Transverse colon (tissue), 4 donors: ENCODE measurements at places on chromosomes 4 and X. TPM values are rescaled to one million over a fixed set of nuclear protein-coding genes. Genes with fewer than 3 reads are reported as not detected.

RTL5 gene
- 1.3 TPM for total RNA-seq

SPANXN2 gene
- total RNA-seq: not detected

MAB21L2 gene
- 106 TPM for total RNA-seq

SLC10A4 gene
- total RNA-seq: 1.2 TPM

FAM114A1 gene
- 116 TPM for total RNA-seq

PHEX gene
- 0.14 TPM for total RNA-seq

AMBN gene
- total RNA-seq: not detected

CLDN34 gene
- not detected for total RNA-seq

GSTCD gene
- 11.1 TPM for total RNA-seq

GAGE12G gene
- not detected for total RNA-seq

CSAG2 gene
- total RNA-seq: not detected

SPINK2 gene
- not detected for total RNA-seq

- H3K27me3 ChIP-seq: no peaks in the 10 kb centered on the region
- no peaks in the 10 kb centered on the region for H3K36me3 ChIP-seq
- H3K4me3 ChIP-seq: no peak overlapping the region
Measured at GRCh38 chr4:15526924-15527592, 57.4 kb downstream of the CC2D2A start.

DNA sequence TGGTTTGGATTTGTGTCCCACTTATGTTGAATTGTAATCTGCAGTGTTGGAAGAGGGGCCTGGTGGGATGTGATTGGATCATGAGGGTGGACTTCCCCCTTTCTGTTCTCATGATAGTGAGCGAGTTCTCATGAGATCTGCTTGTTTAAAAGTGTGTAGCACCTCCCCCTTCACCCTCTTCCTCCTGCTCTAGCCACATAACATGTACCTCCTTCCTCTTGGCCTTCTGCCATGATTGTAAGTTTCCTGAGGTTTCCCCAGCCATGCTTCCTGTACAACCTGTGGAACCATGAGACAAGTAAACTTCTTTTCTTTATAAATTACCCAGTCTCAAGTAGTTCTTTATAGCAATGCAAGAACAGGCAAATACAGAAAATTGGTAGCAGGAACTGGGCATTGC lies 138.7 kb downstream of the INPP4B start:
- H3K27me3 ChIP-seq: no peaks in the 10 kb centered on the region
- no peak overlapping the region for H3K4me3 ChIP-seq
- H3K27ac ChIP-seq: no peak overlapping the region
- DNase-seq: no peak
- no peaks in the 10 kb centered on the region for H3K36me3 ChIP-seq
- H3K4me1 ChIP-seq: no peaks in the 10 kb centered on the region

GRCh38 chr4:81648576-81649275 lies 177.0 kb upstream of the RASGEF1B start:
- H3K4me3 ChIP-seq: no peak overlapping the region
- peak; percentile 15 for DNase-seq
- H3K36me3 ChIP-seq: no peaks in the 10 kb centered on the region
- H3K27ac ChIP-seq: no peak overlapping the region

- H3K27ac ChIP-seq: no peak overlapping the region
- H3K4me3 ChIP-seq: no peak overlapping the region
- H3K4me1 ChIP-seq: no peaks in the 10 kb centered on the region
- no peak for DNase-seq
- no peaks in the 10 kb centered on the region for H3K36me3 ChIP-seq
Measured at GRCh38 chr4:123386609-123387008, 10.0 kb upstream of the SPRY1 start.

GRCh38 chr4:121669163-121669550 lies 27.6 kb downstream of the ANXA5 start:
- H3K36me3 ChIP-seq: no peaks in the 10 kb centered on the region
- H3K4me3 ChIP-seq: no peak overlapping the region
- no peak for DNase-seq
- no peaks in the 10 kb centered on the region for H3K27me3 ChIP-seq

- H3K4me1 ChIP-seq: no peaks in the 10 kb centered on the region
- no peak overlapping the region for H3K4me3 ChIP-seq
- no peaks in the 10 kb centered on the region for H3K36me3 ChIP-seq
- DNase-seq: peak; percentile 73
- H3K27me3 ChIP-seq: no peaks in the 10 kb centered on the region
- no peak overlapping the region for H3K27ac ChIP-seq
Measured at GRCh38 chr4:81069706-81070331, 39.3 kb downstream of the BMP3 start.

DNA sequence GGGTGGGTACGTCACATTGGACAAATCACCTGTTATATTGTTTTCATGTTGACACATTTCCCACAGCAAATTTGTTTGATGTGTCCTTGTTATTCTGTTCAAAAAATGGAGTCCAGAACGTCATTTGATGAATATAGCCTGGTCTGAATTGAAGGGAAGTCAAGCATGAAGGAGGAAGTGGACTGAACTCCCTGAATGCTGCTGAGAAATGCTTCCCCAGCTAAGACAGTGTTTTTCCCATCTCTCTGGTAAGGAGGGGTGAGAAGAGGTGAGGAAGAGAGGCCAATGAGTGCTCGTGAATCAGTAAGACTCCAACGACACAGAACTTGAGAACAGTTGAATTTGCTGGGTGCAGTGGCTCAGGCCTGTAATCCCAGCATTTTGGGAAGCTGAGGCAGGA lies 127.4 kb downstream of the RBM47 start:
- no peaks in the 10 kb centered on the region for H3K27me3 ChIP-seq
- H3K4me1 ChIP-seq: peaks cover 47% of the 10 kb centered on the region
- H3K27ac ChIP-seq: no peak overlapping the region

DNA sequence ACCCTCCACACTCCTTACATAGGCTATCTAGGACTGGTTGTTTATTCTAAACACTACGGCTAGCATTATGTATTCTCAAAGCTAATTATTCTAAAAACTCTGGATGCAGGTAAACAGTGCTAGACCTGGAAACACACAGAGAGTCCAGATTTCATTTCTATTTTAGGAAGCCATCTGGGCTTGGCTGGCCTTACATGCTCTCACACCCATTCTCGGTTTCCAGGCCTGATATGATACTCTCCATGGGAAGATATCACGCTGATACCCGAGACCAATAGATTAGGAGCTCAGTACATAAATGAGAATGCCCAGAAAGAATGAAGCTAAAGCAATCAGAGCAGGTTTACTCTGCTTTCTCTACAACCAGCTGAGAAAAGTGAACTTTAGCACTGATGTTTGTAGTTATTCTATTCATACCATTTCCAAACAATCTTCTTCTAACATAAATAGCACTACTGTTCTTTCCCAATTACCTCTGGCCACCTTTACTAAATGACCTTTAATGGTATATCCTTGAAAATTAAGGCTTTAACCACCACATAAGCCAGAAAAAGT lies 973.3 kb downstream of the PCDH18 start:
- no peaks in the 10 kb centered on the region for H3K27me3 ChIP-seq
- no peak for DNase-seq

DNA sequence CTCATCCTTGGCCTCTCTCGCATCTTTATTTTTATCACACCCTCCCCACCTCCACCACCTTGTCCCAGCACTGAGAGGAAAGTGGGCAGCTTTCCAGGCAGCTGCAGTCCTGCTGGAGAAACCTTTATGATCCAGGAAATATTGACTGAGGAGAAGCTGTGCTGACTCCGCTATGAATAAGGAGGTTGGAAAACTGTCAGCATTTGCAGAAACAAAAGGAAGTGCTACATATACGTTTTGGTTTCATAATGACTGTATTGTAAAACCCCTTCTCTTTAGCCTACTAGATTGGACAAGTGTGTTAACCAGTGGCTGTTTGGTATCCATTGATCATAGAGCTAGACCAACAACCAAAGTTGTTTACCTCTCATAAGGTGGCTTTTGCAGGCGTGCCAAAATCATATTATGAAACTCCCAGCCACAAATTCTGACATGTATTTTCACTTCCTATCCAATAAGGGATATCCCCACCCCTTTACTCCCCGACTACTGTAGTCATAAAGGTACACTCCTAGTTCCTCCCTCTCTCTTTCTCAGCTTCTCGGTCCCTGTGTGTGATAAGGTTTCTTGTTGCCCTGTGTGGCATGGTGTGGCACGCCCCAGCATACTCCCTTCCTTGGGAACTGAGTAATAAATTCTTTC lies 88.4 kb downstream of the GPR143 start:
- DNase-seq: peak; percentile 59
- H3K27ac ChIP-seq: peak overlapping the region; percentile 69
- no peak overlapping the region for H3K4me3 ChIP-seq
- no peaks in the 10 kb centered on the region for H3K4me1 ChIP-seq
- H3K36me3 ChIP-seq: no peaks in the 10 kb centered on the region

DNA sequence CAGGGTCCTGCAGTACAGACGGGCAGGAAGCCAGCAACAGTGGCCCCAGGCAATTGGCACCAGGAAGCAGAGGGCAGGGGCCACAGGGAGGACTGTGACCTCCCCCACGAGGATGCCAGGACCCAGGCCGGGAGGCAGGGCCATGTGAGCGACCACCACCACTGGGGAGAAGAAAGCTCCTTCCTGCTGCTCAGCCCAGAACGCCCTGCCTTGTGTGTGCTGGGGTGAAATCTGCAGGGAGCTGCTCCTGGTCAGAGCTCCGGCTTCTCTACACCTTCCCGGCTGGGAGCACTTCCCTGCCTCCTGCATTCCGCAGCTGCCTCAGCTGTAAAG lies 100.4 kb downstream of the HMX1 start:
- no peaks in the 10 kb centered on the region for H3K36me3 ChIP-seq
- no peak overlapping the region for H3K27ac ChIP-seq

DNA sequence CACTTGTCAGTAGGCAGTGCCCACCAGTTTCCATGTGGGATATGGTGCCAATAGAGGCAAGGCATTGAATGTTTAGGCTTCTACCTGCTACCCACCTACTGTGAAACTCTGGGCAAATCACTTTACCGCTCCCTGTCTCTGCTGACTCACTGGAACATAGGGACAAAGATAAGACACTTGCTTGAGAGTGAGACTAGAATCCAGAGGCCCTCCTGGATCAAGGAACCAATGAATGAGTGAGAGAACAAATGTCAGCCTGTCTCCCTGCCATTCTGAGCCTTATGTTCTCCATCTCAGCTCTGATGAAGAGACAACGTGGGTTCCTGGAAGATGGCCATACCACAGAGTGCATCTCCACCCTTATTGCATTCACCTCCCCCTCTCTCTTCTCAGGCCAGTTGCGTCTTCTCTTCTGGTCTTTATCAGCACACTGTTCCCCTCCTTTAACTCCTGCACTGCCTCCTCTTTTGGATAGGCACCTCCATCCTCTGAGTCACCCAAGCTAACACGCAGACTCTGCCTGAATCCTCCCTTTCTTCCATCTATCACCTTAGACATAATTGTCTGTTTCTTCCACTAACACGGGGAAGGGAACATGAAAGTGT lies 15.4 kb upstream of the PRRG3 start:
- H3K4me1 ChIP-seq: no peaks in the 10 kb centered on the region
- no peaks in the 10 kb centered on the region for H3K27me3 ChIP-seq
- no peak for DNase-seq
- H3K4me3 ChIP-seq: no peak overlapping the region
- H3K36me3 ChIP-seq: no peaks in the 10 kb centered on the region
- H3K27ac ChIP-seq: no peak overlapping the region

DNA sequence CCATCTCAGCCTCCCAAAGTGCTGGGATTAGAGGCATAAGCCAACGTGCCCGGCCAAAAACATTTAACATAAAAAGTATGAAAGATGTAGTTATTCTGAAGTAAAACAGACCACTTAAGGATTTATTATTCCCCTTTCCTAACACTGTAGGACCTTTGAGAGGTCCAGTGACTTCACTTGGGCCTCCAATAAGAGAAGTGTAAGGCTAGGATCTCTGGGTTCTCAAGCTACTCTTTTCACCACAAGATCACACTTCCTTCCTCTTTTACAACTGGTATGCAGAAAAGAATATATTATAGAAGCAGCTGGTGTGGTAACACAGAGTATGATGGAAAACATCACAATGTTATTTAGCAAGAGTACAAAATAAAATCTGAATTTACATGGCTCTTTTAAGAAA lies 30.2 kb upstream of the CCNG2 start:
- H3K4me3 ChIP-seq: no peak overlapping the region
- no peak for DNase-seq
- no peaks in the 10 kb centered on the region for H3K27me3 ChIP-seq
- no peaks in the 10 kb centered on the region for H3K4me1 ChIP-seq
- no peak overlapping the region for H3K27ac ChIP-seq

GRCh38 chrX:12996934-12997435 lies 22.1 kb downstream of the TMSB4X start:
- no peak for DNase-seq
- H3K4me1 ChIP-seq: peaks cover 49% of the 10 kb centered on the region
- H3K27ac ChIP-seq: no peak overlapping the region
- no peaks in the 10 kb centered on the region for H3K36me3 ChIP-seq

DNA sequence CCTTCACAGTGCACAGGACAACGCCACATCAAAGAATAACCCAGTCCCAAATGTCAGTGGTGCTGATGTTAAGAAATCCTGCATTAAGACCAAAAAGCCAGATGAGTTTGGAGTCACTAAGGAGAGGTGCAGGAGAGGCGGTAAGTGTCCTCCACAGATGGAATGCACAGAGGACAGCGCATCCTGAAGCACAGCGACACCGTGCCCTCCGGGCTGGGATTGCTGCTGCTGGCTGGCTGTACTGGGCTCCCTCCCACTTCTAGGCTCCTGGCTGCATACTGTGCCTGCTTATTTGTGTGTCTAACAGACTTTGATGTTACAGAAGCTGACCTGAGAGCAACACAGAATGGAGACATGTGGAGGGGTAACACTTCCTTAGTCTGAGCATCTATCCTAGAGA lies 325.6 kb upstream of the BOD1L1 start:
- no peaks in the 10 kb centered on the region for H3K36me3 ChIP-seq
- H3K4me3 ChIP-seq: no peak overlapping the region
- no peak for DNase-seq
- H3K4me1 ChIP-seq: no peaks in the 10 kb centered on the region
- no peak overlapping the region for H3K27ac ChIP-seq
- H3K27me3 ChIP-seq: no peaks in the 10 kb centered on the region

DNA sequence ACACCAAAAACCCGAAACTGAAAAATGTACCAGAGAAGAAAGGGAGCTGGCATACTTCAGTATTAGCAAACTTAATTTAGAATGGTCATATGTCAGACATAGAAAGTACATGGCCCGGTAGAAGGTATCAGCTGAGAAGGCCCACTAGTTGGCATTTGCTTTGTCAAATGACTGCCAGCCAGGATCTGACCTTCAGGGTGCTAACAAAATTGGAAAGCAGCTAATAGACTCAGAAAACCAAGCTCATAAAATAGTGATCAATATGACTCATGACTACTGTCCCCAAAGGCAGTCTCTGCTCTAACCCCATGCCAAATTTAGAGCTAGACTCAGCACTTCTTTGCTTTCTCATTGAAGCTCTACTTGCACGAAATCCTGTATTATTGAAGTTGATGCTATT lies 342.7 kb downstream of the PDGFC start:
- H3K4me1 ChIP-seq: no peaks in the 10 kb centered on the region
- no peaks in the 10 kb centered on the region for H3K36me3 ChIP-seq
- no peak overlapping the region for H3K4me3 ChIP-seq
- no peaks in the 10 kb centered on the region for H3K27me3 ChIP-seq
- no peak overlapping the region for H3K27ac ChIP-seq

GRCh38 chrX:633985-634958 lies 3.7 kb downstream of the SHOX start:
- peaks cover 92% of the 10 kb centered on the region for H3K27me3 ChIP-seq
- no peak for DNase-seq

GRCh38 chr4:141074098-141074878 lies 59.0 kb downstream of the RNF150 start:
- peaks cover 1% of the 10 kb centered on the region for H3K4me1 ChIP-seq
- no peaks in the 10 kb centered on the region for H3K36me3 ChIP-seq
- no peak overlapping the region for H3K4me3 ChIP-seq
- DNase-seq: no peak
- H3K27me3 ChIP-seq: no peaks in the 10 kb centered on the region
- H3K27ac ChIP-seq: no peak overlapping the region
